ENCODE measurements at places on chromosomes 7 and 10.

DNA sequence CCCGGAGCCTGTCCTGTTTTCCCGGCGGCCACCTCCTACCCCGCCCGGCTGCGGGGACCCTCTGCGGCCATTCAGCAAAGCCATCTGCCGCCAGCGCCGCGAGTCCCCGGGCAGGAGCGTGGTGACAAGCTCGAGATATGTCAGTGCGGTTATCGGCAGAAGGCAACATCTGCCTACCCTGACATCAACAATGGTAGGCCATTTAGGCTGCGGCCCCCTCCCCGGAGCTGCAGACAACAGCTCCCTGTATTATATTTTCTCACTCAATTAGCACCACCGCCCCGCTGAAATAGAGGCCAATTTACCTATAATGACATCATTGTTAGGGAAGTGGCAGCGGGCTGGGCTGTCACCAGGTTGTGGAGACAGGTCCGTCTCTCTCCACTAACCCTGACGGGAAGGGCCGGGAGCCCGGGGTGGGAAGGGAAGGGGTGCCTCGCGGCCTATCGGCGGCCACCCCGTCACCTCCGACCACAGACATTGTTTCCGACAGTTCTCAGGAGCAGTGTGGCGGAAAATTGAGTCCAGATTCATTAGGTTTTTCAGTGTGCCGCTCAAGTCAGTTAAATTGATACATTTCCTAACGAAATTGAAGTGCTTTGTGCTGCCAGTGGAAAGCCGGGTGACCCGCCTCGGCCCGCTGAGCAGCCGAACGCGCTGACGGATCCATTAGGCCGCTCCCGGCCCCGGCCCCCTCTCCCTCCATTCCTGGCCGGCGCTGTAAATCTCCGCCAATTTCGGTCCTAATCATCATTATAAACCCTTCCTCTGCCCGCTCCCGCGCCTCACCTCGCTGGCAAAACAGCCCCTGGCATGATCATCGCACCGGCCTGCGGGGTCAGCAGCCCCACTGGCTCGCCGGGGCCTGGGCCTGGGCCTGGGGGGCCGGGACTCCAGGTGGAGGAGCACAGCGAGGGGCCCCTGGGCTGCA is 43.0 kb downstream of the UNCX start:
- DNase-seq = no peak

DNA sequence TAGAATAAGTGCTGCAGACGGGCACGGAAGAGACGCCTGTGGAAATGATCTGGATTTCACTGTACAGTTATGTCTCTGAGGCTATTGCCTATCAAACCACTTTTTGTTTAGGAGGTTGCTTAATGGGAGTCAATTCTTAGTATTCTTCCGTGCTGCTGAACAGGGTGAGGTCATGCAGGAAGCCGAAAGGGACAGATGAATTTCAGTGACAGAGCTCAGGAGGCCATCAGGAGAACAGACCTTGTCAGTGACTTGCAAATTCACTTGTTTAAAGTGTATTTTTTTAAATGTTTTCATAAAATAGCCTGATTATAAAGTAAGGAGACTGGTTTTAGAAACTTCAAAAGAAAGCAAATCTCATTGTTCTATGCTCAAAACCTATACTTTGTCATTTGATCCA is 58.9 kb downstream of the XRCC2 start:
- no peak for DNase-seq

DNA sequence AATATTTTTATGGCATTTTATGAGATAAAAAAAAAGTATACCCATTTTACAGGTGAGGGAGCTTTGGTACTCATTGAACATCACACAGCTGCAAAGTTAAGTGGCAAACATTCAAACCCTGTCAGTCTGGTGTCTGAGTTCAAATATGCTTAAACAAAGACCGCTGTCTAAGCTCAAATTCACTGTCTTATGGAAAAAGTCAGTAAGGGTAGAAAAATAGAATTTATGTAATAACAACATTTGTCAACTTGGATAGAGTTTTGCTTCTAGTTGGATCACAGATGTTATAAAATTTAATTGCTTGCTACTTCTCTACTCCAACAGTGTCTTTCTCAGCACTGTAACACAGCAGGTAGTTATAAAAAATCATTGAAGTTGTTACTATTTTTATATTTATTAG is 161.7 kb upstream of the CSTF2T start:
- no peak for DNase-seq

GRCh38 chr7:155191137-155191536 is 106.5 kb upstream of the INSIG1 start:
- DNase-seq = no peak

DNA sequence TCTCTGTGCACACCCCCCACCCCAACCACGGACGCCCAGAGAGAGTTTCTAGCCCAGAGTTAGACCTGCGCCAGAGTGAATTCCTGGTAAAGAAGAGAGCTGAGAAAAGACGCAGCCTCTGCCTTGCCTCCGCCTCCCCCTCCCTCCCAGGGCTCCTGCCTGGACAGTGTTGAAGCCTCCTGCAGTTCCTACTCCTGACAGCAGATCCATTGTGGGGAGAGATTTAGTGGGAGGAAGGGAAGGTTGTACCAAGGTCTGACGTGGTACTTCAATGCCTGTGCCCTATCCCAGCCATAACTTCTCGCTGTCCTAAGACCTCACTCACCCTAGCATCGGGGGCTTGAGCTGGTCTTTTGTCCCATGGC is 952 bp downstream of the SRRM3 start:
- no peak for DNase-seq

GRCh38 chr10:89389254-89389653 is 3.2 kb upstream of the IFIT1 start:
- DNase-seq = no peak

DNA sequence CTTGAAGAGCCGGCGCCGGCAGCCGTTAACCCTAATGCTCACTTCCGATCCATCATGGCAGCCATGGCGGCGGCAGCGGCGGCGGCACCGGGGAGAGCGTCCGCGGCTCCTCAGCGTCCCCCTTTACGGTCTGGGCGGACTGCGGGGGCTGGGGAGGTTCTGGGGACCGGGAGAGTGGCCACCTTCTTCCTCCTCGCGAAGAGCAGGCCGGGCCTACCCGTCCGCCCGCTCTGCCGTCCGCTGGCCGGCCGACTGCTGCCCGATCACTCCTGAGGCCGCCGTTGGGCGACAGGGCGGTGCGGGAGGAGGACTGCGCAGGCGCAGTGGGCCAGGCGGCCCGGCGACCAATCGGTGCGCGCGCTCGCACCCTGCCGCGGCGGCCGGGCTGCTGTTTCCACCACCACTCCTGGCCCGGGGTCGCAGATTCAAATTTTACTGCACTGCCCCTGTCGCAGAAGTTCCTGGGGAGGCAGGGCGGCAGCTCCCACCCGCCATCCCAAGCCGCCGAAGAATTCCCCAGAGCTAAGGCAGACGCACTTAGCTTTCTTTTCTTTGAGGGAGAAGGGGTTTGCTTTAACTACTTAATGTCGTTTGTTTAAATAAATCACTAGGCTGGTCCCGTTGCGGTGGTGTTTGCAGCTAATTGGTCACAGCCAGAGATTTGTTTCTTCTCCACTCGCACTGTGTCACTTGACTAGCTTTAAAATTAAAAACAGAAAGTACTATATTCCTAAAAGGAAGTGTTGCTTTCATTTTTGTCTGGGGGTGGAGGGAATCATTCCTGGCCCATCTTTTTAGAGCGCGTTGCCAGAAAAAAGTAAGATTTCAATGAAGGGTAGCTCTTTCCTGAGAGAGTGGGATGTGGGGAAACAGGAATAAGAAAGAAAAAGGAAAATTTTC is at the start of gene KIF5B:
TSS of gene KIF5B (minus strand) at position 290 of the 900 bp plus-strand sequence. CDS start 452 bp downstream, outside the sequence.
- DNase-seq = peak; percentile 89

GRCh38 chr10:86888585-86889381 is 68.6 kb downstream of the MMRN2 start:
- no peak for DNase-seq

- DNase-seq = no peak
Measured at GRCh38 chr7:135486261-135486920, 23.5 kb downstream of the CNOT4 start.

DNA sequence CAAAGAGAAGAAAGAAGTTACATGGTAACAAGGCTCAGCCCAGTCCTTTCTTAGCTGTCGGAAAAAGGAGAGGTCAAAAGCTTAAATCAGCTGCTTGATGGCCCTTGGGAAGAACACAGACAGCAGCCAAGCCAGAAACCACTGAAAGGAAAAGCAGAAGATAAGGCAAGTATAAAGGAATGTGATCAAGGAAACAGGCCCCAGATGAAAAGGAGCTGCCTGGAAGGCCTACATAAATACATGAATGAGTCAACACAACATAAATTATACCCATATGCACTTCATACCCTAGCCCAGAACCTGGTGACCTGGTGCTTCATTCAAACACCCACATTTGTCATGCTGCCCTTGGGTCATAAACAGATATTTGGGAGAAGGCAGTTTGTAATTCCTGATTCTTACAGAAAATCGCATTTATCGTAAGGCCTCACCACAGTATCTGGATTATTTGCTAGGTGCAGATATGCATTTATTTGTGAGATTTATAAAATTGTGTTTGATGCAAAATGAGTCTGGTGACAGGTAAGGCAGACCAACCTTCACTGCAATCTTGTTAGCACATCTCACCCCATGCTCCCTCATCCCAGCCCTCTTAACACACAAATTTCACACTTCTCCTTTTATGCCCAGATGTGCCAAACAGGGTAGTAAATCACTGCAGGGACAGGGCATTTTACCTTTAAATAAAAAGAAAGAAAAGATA is 94.9 kb upstream of the KCNIP2 start:
- DNase-seq = no peak

- DNase-seq = no peak
Measured at GRCh38 chr10:86191686-86192085, 174.9 kb downstream of the GRID1 start.

DNA sequence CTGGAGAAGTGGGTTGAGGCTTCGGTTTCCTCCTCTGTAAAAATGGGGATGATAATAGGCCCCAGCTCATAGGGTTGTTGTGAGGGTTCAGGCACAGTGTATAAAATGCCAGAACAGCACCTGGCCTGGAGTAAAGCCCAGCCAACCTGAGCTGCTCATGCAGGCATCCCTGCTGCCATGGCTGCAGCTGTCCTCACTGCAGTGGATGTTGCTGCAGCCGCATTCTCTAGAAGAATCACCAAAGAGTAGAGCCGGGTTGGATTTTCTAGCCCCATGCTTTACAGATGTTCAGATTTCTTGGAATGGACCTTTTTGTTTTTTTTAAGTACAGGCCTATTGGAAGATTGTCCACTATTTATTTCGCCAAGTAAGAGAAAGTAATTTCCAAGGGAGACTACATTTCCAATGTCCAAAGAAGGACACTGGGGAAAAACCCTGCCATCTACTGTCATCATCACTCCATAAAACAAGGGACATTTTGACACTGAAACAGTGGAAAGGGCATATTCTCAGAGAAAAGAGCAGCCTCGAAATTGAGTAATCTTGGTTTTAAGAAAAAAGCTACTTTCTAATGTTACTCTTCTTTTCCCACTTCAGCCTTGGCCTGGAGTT is 147.5 kb upstream of the TCF7L2 start:
- no peak for DNase-seq

DNA sequence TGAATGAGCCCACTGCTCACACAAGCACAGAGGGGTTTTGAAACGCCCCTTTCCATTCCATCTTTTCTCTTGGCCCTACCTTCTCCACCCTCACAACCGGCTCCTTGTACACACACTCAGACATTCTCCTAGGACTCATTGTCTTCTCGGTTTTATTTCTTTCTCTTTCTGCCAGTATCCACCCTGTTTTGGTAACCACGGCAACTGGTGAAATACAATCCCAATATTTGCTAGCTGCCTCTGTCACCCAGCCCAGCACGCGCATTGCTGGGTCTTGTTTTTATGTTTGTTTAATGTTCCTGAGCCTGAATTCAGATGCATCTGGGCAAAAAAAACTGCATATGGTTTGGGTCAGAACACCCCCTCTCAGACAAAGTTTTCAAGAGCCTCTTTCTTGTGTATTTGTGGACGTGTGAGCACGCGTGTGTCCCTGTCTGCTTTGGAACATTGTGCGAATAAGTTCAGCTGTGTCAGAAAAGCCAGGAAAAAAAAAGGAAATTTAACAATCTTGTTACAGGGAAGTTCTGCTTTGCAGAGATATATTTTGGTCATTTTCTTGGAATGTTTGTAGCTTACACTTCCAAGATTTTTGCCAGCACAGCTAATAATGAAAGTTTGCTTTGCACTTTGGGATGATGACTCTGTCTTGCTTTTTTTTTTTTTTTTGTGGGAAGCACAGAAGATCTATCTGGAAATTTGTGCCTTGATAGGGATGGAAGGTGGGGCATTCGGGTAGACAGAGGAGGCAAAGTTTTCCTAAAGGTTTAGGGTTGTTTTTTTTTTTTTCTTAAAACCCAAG is 225.9 kb downstream of the TRIL start:
- no peak for DNase-seq

- DNase-seq = no peak
Measured at GRCh38 chr7:46982928-46983327, 599.0 kb downstream of the TNS3 start.

DNA sequence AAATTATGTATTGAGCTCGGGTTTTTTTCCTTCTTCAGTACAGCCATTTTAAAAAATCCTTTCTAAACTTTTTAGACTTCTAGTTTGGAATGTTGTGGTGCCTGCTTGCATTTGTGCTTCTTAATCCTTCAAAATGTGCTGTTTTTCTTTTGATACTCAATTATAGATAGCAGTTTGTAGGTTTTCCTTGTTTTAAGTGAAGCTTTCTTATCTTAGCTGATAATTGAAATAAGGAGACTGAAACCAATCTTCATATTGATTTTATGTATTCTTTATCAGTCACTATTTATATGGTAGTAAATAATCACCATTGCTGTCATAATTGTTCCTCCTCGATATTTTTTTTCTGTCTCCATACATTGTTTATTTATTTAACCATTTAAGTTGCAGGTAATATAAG is 56.6 kb downstream of the TAF3 start:
- DNase-seq = no peak

GRCh38 chr7:114874170-114874569 is 47.7 kb upstream of the MDFIC start:
- DNase-seq = no peak

DNA sequence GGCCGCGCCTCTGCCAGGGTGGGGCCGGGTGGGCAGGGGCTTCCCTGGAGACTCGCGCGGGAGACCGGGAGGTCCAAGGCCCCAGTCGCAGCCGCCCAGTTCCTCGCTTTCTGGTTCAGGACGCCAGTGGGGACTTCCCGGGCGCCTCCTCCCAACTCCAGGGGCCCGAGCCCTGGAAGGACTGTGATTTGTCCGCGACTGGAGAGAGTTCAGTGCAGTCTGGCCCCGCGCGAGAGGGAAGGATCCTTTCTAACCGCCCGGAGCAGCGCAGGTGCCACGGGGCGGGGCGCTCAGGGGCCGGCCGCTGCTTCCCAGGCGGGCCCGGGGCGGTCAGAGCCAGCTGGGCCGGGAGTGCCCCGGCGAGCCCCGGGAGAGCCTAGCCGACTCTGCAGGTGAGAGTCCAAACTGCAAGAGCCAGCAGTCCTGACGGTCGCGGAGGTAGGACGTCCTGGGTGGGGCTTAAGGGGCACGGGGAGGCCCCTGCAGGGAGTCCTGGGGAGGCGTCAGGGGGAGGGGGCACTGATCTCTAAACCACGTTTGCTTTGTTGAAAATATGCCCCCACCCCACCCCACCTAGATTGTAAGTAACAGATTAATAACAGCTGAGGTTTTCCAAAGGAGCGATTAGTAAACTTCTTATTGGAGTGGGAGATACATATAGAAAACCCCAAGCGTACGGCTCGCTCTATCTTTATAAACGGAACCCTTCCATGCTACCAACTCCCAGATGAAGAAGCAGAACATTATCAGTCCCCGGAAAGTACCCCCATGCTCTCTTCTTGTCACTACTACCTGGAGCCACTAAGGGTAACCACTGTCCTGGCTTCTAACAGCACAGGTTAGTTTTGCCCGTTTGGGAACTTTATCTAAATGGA is 8.2 kb downstream of the NKX2-3 start:
- no peak for DNase-seq

GRCh38 chr7:85602196-85602595 is 415.3 kb upstream of the SEMA3D start:
- no peak for DNase-seq
